ENCODE measurements at places on chromosomes 16 and 17. TPM values are rescaled to one million over a fixed set of nuclear protein-coding genes. Genes with fewer than 3 reads are reported as not detected.

Gene TM4SF5
- not detected for total RNA-seq

Gene ACSM3
- 6.1 TPM for total RNA-seq

GRCh38 chr16:81716478-81717225 is 62.4 kb upstream of the PLCG2 start:
- DNase-seq = no peak

GRCh38 chr17:40203131-40203530 is 16.0 kb upstream of the WIPF2 start:
- DNase-seq = no peak

DNA sequence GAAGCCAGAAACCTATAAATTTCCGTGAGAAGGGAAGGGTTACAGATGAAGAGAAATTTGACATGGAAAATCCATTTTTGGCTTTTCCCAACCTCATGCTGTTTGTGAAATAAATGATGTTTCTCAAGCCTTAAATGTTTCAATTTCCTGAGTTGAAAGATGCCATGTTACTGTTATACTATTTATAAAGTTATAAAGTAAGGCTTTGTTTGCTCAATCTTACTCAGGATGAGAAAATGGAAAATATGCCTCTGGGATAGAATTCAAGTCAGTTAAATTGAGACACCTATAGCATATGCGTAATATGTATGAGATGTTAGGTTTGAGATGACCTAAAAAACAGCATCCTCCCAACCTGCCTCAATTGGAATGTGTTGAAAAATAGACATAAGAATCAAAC is 19.9 kb upstream of the FAM20A start:
- DNase-seq = no peak

DNA sequence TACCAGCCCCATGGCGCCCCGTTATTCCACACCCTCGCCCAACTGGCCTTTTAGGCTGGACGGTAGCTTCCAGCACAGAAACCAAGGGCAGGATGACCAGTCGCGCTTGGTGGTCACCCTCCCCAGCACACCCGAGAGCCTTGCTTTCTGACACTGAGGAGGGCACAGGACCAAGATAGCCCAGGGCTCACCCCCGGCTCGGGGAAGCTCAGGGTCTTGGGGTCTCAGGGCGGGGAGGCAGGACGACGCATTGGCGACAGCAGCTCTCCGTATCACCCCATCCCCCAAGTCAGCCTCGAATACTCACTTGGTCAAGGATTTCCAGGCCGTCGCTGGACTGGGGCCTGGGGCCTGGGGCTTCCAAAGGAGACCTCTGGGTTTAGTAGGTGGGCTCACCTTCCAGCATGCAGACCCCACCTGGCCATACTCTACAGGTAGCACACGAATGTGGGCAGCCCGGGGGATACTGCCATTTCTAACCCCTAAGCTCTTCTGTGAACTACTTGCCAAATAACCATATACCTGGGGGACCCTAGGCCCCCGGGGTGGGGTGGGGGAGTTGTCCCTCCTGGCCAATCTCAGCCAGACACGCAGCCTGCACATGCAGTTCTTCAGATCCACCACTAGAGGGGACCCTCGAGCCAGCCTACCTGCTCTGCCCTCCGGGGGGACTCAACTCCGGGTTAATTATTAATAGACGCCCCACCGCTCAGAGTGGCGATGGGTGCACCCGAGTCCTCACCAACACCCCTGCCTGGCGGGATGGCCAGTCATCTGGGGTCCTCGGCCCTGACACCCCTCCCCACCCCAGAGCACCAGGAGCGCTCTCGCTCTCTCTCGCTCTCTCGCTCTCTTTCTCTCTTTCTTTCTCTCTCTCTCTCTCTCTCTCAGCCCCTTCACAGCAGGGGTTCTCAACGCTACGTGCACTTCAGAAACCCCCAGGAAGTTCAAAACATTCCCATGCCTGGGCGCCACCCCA is 30.0 kb downstream of the TBC1D16 start:
- no peak for DNase-seq

- DNase-seq = no peak
Observed at GRCh38 chr16:31265329-31266245, 5.8 kb downstream of the ITGAM start.

DNA sequence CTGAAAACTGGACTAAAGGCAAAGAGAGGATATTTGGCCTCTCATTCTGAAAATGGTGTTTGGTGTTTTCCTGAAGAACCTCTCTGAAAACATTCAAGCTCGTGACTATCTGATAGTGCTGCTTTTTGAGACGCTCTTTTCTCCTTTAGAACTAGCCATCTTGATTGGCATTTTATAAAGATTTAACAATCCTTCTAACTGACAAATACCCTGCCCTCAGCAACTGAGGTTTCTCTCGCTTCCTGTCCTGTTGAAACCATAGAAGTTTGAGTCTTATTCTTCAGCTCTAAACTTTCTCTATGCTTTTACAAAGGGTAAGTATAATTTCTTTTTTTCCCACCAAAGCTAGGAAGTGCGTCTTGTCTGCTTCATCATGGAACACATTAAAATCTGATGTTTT is 13.3 kb downstream of the CNEP1R1 start:
- no peak for DNase-seq
